ENCODE measurements at places on chromosomes 3 and 15.
A peak's percentile ranks its signal among the peaks of the same experiment; 100 is the strongest.

GRCh38 chr3:71208211-71209095 lies 375.1 kb downstream of the FOXP1 start:
- H3K27me3 ChIP-seq: no peaks in the 10 kb centered on the region
- no peak overlapping the region for H3K4me3 ChIP-seq
- no peak for DNase-seq
- no peaks in the 10 kb centered on the region for H3K36me3 ChIP-seq
- no peak overlapping the region for H3K27ac ChIP-seq

- no peaks in the 10 kb centered on the region for H3K4me1 ChIP-seq
- no peaks in the 10 kb centered on the region for H3K27me3 ChIP-seq
- DNase-seq: no peak
- H3K4me3 ChIP-seq: no peak overlapping the region
- H3K27ac ChIP-seq: no peak overlapping the region
Measured at GRCh38 chr3:55060896-55061719, 133.2 kb upstream of the LRTM1 start.

DNA sequence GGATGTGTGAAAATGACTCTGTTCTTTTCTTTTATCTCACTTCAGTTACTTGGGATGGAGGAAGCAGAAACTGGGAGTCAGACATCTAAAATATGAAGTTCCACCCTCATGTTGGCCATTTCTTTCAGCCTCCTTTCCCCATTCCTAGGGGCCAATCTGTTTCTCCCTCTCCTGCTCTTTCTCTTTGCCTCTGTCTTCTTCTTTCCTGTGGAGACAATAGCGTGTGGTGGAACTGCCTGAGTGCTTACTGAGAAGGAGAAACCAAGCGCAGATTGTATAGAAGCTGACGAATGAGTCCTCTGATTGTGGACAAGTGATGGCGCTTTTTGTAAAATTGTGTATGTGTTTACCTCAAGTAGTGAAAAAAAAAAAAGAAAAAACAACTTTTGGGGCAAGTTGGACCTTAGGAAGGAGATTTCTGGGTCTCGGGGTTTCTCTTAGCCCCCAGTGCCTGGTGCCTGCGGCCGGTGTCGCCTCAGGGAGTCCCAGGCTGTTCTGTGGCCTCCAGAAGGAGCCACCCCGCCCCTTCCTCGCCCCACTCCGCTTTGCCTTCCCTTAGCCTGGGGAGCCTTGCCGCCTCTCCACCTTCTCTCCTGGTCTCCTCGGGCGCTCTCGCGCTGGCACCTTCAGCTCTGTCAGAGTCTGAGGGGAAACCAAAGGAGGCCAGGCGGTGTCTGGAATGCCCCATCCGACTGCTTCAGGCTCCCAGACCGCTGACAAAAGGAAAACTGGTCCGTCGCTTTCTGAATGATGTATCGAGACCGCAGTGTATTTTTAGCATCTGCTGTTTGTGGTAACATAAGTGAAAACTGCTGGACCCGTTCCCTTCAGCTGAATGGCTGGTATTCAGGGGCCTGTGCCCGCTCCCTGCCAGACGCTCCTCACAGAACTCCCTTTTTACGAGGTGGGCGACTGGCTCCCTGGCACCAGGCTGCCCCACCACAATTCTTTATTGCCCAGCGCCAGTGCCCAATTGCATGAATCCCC lies 30.1 kb downstream of the SCG5 start:
- no peak overlapping the region for H3K4me3 ChIP-seq
- H3K4me1 ChIP-seq: no peaks in the 10 kb centered on the region
- no peak for DNase-seq
- H3K36me3 ChIP-seq: no peaks in the 10 kb centered on the region
- no peak overlapping the region for H3K27ac ChIP-seq
- no peaks in the 10 kb centered on the region for H3K27me3 ChIP-seq

DNA sequence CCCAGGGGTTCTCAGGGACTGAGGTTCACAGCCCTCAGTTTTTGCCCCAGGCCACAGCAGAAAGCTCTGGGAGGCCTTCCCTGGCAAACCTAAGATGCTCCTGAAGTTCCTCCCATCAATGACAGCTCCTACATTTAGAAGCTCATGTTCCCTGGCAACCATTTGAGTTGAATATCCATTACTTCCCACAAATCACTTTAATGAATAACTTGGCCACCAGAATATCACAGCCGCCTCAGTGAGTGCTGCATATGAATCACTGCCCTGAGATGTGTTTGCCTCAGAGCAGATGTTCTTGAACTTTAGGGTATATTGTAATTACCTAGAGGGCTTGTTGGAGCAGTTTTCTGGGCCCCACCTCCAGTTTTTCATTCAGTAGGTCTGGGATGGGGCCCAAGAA lies 27.4 kb downstream of the SLCO2A1 start:
- DNase-seq: no peak
- H3K27ac ChIP-seq: no peak overlapping the region
- no peaks in the 10 kb centered on the region for H3K4me1 ChIP-seq

DNA sequence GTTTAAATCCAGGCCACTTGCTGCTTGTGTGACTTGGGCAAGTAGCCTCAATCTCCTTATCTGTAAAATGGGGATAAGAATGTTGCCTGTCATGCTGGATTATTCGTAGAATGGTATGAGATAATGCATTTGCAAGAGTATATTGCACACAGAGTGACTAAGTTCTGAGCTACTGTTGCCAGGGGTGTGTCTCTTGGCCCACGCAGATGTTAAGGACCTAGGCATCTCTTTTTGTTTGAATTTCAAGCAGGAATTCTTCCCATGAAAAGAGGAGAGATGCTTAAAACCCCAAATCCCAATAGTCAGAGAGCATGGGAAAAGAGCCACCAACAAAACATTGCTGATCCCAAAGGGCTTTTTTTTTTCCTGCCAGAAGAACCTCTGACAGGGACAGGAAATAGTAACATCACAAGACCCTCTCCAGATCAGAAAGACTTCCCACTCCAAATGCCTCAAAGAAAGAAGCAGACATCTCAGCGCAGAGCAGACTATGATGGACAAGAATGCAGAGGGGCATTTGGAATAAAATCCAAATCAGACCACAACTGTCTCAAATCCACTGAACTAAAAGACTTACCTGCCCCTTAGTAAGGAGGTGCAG lies 90.5 kb downstream of the MRPL46 start:
- no peaks in the 10 kb centered on the region for H3K4me1 ChIP-seq
- DNase-seq: no peak
- no peaks in the 10 kb centered on the region for H3K27me3 ChIP-seq
- no peaks in the 10 kb centered on the region for H3K36me3 ChIP-seq
- no peak overlapping the region for H3K27ac ChIP-seq
- H3K4me3 ChIP-seq: no peak overlapping the region

- DNase-seq: no peak
- H3K36me3 ChIP-seq: no peaks in the 10 kb centered on the region
- no peak overlapping the region for H3K27ac ChIP-seq
Measured at GRCh38 chr15:81400640-81401236, 26.7 kb upstream of the TMC3 start.

GRCh38 chr3:107668963-107669362 lies 146.2 kb downstream of the BBX start:
- DNase-seq: no peak
- H3K27me3 ChIP-seq: no peaks in the 10 kb centered on the region
- H3K4me1 ChIP-seq: no peaks in the 10 kb centered on the region

DNA sequence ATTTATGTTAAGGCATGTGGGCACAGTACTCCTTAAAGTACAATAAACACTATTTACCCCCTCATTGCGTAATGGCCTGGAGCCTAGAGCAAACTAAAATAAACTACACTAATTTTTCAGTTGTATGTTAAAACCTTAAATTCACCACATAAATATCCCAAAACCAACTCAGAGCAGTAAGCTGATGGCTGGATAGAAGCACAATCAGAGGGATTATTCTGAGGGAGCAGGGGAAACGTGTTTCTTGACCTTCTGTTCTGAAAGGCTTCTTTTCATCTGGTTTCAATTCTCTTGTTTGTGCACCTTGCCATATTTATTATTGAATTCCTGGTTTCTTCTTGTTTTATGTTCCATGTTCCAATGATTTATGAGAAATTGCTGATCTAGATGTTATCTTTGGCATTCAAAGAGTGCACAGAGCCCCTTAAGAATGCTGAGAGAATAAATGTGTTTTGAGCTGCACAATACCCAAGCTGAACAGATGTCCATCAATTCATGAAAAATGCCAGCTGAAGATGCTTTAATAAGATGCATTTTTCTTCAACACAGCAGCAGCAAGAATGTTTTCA lies 29.6 kb downstream of the RPL22L1 start:
- DNase-seq: no peak
- no peak overlapping the region for H3K27ac ChIP-seq
- no peaks in the 10 kb centered on the region for H3K36me3 ChIP-seq
- no peak overlapping the region for H3K4me3 ChIP-seq
- no peaks in the 10 kb centered on the region for H3K27me3 ChIP-seq

- no peaks in the 10 kb centered on the region for H3K36me3 ChIP-seq
- no peaks in the 10 kb centered on the region for H3K27me3 ChIP-seq
- no peak overlapping the region for H3K4me3 ChIP-seq
- H3K27ac ChIP-seq: peak overlapping the region; percentile 28
- H3K4me1 ChIP-seq: peaks cover 9% of the 10 kb centered on the region
- no peak for DNase-seq
Measured at GRCh38 chr3:63933459-63933858, 21.3 kb upstream of the SCAANT1 start.

- H3K4me3 ChIP-seq: no peak overlapping the region
- no peaks in the 10 kb centered on the region for H3K4me1 ChIP-seq
- DNase-seq: no peak
- H3K27me3 ChIP-seq: no peaks in the 10 kb centered on the region
Measured at GRCh38 chr3:73933585-73933984, 308.8 kb upstream of the PDZRN3 start.

DNA sequence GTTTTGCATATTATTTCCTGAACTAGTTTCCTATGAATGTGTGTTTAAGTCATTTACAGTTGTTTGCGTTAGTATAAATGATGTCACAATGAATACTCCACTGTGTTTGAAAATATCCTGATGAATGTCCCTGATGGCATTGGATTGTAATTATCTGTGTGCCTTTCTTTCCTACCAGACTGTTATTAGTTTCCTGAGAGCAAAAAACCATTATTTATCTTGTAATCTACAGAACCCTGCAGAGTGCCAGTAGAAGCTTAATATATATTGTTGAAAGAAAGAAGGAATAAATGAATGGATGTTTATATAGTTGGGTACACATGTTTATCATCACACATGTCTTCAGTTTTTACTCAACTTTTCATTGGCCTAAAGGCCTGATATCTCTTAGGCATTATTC lies 312.6 kb downstream of the AGBL1 start:
- no peaks in the 10 kb centered on the region for H3K36me3 ChIP-seq
- H3K4me3 ChIP-seq: no peak overlapping the region
- H3K27ac ChIP-seq: no peak overlapping the region
- no peak for DNase-seq
- no peaks in the 10 kb centered on the region for H3K4me1 ChIP-seq

DNA sequence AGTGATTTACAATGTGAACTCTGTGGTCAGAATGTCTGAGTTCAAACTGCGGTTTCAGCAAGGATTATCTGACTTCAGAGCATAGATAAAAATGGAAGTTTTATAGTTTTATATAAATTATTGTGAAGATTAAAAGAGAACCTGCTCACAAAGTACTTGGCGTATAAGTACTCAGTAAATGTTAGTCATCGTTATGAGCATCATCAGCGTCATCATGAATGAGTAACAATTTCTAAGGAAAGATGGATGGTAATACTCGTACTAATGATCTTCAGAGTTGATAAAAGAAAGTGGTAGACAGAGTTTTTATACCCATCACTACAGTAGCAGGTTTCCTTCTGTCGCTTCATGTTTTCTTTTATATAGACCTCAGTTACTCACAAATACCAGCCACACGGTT lies 341.8 kb downstream of the RAP2B start:
- H3K4me1 ChIP-seq: no peaks in the 10 kb centered on the region
- no peak overlapping the region for H3K4me3 ChIP-seq
- no peak overlapping the region for H3K27ac ChIP-seq
- no peaks in the 10 kb centered on the region for H3K36me3 ChIP-seq
- no peak for DNase-seq

- no peak overlapping the region for H3K4me3 ChIP-seq
- no peaks in the 10 kb centered on the region for H3K36me3 ChIP-seq
- H3K4me1 ChIP-seq: peaks cover 18% of the 10 kb centered on the region
- no peaks in the 10 kb centered on the region for H3K27me3 ChIP-seq
Measured at GRCh38 chr15:84598993-84599392, 1.8 kb upstream of the ZSCAN2 start.

DNA sequence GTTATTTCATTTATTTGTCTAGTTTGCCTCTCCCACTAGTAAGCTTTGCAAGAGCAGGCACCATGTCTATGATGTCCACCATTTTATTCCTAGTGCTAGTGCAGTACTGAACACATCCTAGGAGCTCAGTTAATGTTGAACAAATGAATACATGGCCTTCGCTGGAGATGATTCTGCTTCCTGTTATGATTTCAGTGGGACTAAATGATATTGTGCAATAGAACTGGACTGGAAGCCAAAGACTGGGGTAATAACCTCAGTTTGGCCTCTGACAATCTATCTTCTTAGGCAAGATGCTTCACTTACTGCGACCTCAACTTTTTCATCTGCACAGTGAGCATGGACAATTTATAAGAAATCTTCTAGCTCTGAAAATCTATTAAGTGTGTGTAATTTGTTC lies 191.3 kb downstream of the ADAMTSL3 start:
- H3K36me3 ChIP-seq: no peaks in the 10 kb centered on the region
- H3K27me3 ChIP-seq: no peaks in the 10 kb centered on the region
- H3K27ac ChIP-seq: no peak overlapping the region
- no peaks in the 10 kb centered on the region for H3K4me1 ChIP-seq
- H3K4me3 ChIP-seq: no peak overlapping the region

- no peak overlapping the region for H3K27ac ChIP-seq
- H3K27me3 ChIP-seq: no peaks in the 10 kb centered on the region
- no peak for DNase-seq
- no peaks in the 10 kb centered on the region for H3K36me3 ChIP-seq
- H3K4me1 ChIP-seq: peaks cover 4% of the 10 kb centered on the region
Measured at GRCh38 chr15:100468285-100468684, 60.5 kb downstream of the CERS3 start.

DNA sequence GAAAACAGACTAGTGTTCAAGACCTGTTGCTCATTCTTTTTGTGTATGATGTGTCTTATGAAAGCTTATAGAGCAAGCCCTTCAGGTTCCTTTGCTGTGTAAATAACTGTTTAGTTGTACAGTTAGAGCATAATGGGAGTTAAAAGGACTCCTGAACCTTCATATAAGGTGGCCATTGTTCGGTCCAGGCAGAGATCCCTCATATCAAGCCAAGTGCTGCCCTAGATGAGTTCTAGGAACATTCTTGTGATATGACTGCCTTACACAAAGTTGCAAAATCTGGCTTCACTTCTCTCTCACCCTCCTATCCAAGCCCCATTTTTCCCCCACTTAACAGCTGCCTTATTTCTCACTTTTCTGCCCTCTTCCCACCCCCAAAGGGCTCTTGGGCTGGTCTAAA lies 26.9 kb downstream of the GYG1 start:
- H3K4me3 ChIP-seq: no peak overlapping the region
- H3K4me1 ChIP-seq: peaks cover 4% of the 10 kb centered on the region
- no peak overlapping the region for H3K27ac ChIP-seq
- DNase-seq: no peak
- no peaks in the 10 kb centered on the region for H3K27me3 ChIP-seq

GRCh38 chr15:65328506-65329287 lies 24.2 kb downstream of the RNU5B-1 start:
- no peak for DNase-seq
- no peaks in the 10 kb centered on the region for H3K4me1 ChIP-seq
- no peak overlapping the region for H3K4me3 ChIP-seq
- no peaks in the 10 kb centered on the region for H3K27me3 ChIP-seq
- no peaks in the 10 kb centered on the region for H3K36me3 ChIP-seq
- no peak overlapping the region for H3K27ac ChIP-seq

- no peak for DNase-seq
- no peak overlapping the region for H3K27ac ChIP-seq
- no peaks in the 10 kb centered on the region for H3K4me1 ChIP-seq
- no peak overlapping the region for H3K4me3 ChIP-seq
- H3K27me3 ChIP-seq: no peaks in the 10 kb centered on the region
- no peaks in the 10 kb centered on the region for H3K36me3 ChIP-seq
Measured at GRCh38 chr3:159432682-159433340, 555.8 kb upstream of the IL12A start.

All from T-cell (primary cell).